Memory B cell (primary cell): ENCODE measurements at places on chromosomes 13 and 19.
A peak's percentile ranks its signal among the peaks of the same experiment; 100 is the strongest.

GRCh38 chr19:49440439-49441209, 703 bp downstream of the SLC17A7 start:
- peaks cover 7% of the 10 kb centered on the region for H3K36me3 ChIP-seq
- DNase-seq = no peak
- H3K27ac ChIP-seq = no peak overlapping the region
- peaks cover 49% of the 10 kb centered on the region for H3K27me3 ChIP-seq
- peaks cover 43% of the 10 kb centered on the region for H3K4me1 ChIP-seq
- H3K4me3 ChIP-seq = peak overlapping the region; percentile 39

DNA sequence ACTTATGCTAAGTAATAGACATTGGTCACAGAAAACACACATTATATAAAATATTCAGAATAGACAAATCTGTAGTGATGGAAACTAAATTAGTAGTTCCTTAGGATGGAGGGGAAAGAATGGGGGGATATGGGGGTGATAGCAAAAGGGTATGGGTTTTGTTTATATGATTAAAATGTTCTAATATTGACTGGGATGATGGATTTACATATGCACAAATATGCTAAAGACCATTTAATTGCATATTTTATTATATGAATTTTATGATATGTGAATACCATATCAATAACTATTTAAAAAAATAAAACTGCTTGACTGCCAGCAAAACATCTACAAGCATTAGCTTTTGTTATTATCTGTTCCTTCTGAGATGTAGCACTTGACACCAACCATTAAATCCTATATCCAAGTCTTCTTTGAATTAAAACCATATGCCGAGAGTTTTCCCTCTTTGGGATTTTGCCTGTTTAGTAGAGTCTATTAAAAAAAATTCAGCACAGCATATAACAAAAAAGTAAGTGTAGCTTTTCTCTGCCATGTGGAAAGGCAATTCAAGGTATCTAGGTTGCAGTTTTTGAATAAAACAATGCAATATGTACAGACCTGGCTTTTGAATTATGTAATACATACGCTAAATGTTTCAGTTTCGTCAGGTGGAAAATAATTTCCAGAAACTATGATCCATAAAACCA, 2584.1 kb upstream of the PCDH20 start:
- DNase-seq = no peak
- no peaks in the 10 kb centered on the region for H3K27me3 ChIP-seq
- no peak overlapping the region for H3K27ac ChIP-seq
- no peaks in the 10 kb centered on the region for H3K4me1 ChIP-seq
- H3K4me3 ChIP-seq = no peak overlapping the region
- H3K36me3 ChIP-seq = no peaks in the 10 kb centered on the region

DNA sequence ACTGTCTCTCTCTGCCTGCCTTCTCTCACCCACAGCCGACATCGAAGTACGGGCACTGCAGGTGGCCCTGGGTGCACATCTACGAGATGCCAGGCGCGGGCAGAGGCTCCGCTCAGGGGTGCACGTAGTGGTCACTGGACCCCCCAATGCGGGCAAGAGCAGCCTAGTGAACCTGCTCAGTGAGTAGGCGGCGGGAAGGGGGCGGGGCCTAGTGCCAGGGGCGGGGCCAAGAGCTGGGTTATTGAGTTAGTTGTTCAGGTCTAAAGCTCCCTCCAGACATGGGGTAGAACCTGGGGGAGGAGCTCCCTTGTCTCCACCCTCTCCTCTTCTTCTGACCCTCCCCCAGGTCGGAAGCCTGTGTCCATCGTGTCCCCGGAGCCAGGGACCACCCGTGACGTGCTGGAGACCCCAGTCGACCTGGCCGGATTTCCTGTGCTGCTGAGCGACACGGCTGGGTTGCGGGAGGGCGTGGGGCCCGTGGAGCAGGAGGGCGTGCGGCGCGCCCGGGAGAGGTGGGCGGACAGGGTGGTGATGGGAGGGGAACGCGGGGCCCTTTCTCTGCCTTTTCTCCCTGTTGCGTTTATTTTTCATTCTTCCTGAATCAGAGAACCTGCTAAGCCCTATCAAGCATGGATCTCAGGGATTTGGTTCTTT, 1.9 kb downstream of the GTPBP3 start:
- DNase-seq = no peak
- peaks cover 4% of the 10 kb centered on the region for H3K36me3 ChIP-seq
- H3K4me1 ChIP-seq = peaks cover 12% of the 10 kb centered on the region
- peak overlapping the region; percentile 56 for H3K4me3 ChIP-seq
- no peak overlapping the region for H3K27ac ChIP-seq

DNA sequence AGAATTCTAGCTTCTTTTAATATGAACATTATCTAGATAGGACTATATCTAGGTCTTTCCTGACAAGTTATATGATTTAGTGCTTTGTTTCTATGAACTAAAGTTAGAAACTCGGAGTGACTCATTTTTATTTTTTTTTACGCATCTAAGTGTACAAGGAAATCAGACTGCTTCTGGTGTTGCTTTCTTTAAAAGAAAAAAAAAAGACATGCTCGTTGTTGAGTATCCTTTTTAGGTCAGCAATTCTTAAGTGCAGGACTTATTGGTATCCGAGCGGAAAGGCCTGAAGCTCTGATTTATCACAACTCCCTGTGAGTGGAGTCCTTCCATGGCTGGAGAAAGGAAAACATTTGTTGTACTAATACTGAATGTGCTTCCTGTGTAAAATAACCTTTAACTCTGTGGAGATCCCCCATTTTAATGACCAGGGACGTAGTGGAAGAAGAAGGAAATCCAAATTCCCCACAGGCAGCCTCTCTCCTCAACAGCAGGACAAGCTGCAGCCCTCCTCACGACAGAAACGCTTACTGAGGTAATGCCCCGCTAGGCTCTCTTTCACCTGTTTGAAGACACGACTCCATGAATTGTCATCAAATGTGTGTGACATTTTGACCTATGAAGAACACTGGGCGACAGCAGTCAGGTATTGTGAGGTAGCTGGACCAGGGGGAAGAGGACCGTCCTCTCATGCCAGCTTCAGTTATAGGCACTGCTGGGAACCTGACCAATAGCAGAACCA, 17.9 kb upstream of the POMP start:
- no peak for DNase-seq
- H3K4me1 ChIP-seq = peaks cover 6% of the 10 kb centered on the region
- no peak overlapping the region for H3K4me3 ChIP-seq
- H3K27me3 ChIP-seq = peaks cover 2% of the 10 kb centered on the region
- no peaks in the 10 kb centered on the region for H3K36me3 ChIP-seq
- H3K27ac ChIP-seq = no peak overlapping the region

GRCh38 chr19:18373892-18374629, 11.9 kb upstream of the GDF15 start:
- no peaks in the 10 kb centered on the region for H3K36me3 ChIP-seq
- no peak for DNase-seq
- H3K4me3 ChIP-seq = peak overlapping the region; percentile 2

- no peaks in the 10 kb centered on the region for H3K4me1 ChIP-seq
- no peak for DNase-seq
- no peaks in the 10 kb centered on the region for H3K36me3 ChIP-seq
- H3K4me3 ChIP-seq = no peak overlapping the region
- H3K27ac ChIP-seq = no peak overlapping the region
These were observed 336.8 kb downstream of the DNAJC15 start for GRCh38 chr13:43360171-43360570.

DNA sequence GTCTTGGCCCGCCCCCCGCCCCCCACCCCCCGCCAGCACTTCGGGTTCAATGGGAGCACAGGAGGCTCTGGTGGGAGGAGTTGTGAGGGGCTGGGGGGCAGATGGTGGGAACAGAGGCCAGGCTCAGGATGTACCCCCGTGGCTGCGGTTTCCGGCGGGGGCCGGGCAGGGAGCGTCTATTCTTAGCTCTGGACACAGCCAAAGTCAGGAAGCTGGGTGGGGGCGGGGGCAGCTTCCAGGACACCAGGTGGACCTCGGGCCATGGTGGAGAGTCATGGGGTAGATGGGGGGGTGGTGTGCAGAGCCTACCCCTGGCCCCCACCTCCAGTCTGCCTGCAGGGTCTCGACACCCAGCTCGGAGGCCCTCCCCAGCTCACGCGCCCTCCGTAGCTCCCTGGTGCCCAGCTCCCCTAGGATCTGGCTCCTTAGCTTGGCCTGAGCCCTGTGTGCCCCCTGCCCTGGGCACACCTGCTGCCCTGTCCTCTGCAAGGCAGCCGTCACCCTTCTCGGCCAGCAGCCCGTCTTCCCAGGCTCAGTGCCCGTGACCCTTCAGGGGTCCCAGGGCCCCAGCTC, 2.2 kb upstream of the TBXA2R start:
- H3K4me1 ChIP-seq = peaks cover 10% of the 10 kb centered on the region
- peaks cover 4% of the 10 kb centered on the region for H3K36me3 ChIP-seq
- no peak overlapping the region for H3K4me3 ChIP-seq
- H3K27me3 ChIP-seq = peaks cover 9% of the 10 kb centered on the region
- DNase-seq = no peak

GRCh38 chr13:22176968-22177520, 506.2 kb downstream of the FGF9 start:
- H3K36me3 ChIP-seq = no peaks in the 10 kb centered on the region
- H3K27me3 ChIP-seq = no peaks in the 10 kb centered on the region
- DNase-seq = no peak
- H3K4me3 ChIP-seq = no peak overlapping the region

DNA sequence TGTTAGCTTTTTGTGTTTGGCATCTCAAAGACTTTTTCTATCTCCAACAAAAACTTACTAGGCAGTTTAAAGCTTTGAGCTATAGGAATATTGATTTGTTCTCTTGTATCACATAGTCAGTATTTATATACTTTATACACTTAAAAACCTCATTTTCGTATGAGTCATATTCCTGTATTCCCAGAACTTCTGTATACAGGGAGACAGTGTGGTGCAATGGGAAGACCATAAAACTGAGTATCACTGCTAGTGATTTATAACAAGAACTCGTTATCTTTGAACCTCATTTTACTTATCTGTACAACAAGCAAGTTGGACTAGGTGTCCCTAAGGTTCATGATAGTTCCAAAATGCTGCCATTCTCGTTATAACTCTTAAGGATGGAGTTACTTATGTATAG, 6.3 kb downstream of the GPR180 start:
- no peaks in the 10 kb centered on the region for H3K27me3 ChIP-seq
- peaks cover 7% of the 10 kb centered on the region for H3K4me1 ChIP-seq
- no peak for DNase-seq
- no peak overlapping the region for H3K27ac ChIP-seq
- no peak overlapping the region for H3K4me3 ChIP-seq

GRCh38 chr19:49687566-49688316, 1.7 kb upstream of the ADM5 start:
- H3K4me1 ChIP-seq = peaks cover 22% of the 10 kb centered on the region
- no peak for DNase-seq
- H3K27me3 ChIP-seq = peaks cover 12% of the 10 kb centered on the region
- no peak overlapping the region for H3K4me3 ChIP-seq
- H3K27ac ChIP-seq = no peak overlapping the region

GRCh38 chr13:42101821-42102585, 53.6 kb downstream of the DGKH start:
- H3K4me3 ChIP-seq = no peak overlapping the region
- peaks cover 4% of the 10 kb centered on the region for H3K27me3 ChIP-seq
- no peak overlapping the region for H3K27ac ChIP-seq

- H3K36me3 ChIP-seq = peaks cover 17% of the 10 kb centered on the region
- H3K27ac ChIP-seq = no peak overlapping the region
- peaks cover 4% of the 10 kb centered on the region for H3K4me1 ChIP-seq
- H3K27me3 ChIP-seq = no peaks in the 10 kb centered on the region
These were observed 7.5 kb upstream of the WDR88 start for GRCh38 chr19:33124207-33125098.

DNA sequence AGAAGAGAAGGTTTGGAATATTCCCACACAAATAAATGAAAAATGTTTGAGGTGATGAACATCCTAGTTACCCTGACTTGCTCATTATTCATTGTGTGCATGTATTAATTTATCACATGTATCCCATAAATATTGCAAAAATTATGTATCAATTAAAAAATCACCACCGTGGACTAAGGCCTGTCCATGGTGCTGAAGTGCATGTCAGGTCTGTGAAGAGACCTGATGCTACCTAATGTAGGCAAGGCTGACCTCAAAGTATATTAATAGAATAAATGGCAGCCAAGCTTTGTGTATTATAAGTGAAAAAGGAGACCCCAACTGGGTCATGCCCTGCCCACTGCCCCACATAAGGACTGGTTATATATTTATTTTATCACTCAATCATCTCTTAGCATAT, 34.4 kb upstream of the ZNF835 start:
- H3K27ac ChIP-seq = no peak overlapping the region
- no peaks in the 10 kb centered on the region for H3K4me1 ChIP-seq
